CD4-positive, alpha-beta memory T cell (primary cell): ENCODE measurements at places on chromosomes 4 and X. TPM values are rescaled to one million over a fixed set of nuclear protein-coding genes. Genes with fewer than 3 reads are reported as not detected.

GRCh38 chr4:35952751-35953150 is 291.6 kb downstream of the ARAP2 start:
- H3K27ac ChIP-seq = no peak overlapping the region
- no peaks in the 10 kb centered on the region for H3K36me3 ChIP-seq
- no peaks in the 10 kb centered on the region for H3K27me3 ChIP-seq
- no peak overlapping the region for H3K4me3 ChIP-seq

DNA sequence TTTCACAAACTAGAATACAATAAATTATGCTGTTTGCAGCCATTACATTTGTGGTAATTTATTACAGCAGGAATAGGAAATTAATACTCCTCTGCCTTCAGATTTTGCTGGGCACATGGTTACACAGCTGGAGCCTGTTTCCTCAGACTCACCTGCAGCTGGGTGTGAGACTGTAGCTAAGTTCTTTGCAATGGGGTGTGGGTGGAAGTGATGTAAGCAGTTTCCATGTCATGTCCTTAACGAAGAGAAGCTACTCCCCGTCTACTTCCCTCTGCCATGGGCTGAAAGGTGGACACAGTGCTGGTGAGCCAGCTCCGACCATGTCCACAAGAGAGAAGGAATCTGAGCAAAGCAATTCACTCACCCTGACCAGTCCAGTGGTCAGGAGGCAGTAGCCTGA is 18.2 kb downstream of the SH3KBP1 start:
- no peak overlapping the region for H3K27ac ChIP-seq
- H3K4me3 ChIP-seq = no peak overlapping the region
- H3K36me3 ChIP-seq = no peaks in the 10 kb centered on the region
- peaks cover 35% of the 10 kb centered on the region for H3K4me1 ChIP-seq
- no peak for DNase-seq
- H3K27me3 ChIP-seq = no peaks in the 10 kb centered on the region

DNA sequence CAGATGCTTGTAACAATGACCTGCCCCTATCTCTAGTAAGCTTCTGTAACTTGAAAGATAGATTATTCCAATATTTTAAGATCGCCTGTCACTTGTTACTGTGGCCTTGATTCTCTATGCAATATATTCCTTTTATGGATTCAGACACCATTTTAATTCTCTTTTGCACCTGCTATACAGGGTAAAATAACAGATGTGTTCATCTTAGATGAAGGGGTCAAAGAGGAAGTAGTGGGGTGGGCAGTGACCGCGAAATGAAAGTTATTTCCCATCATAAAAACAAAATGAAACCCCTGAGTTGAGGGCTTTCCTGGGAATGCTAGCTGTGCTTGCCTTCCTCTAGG is 175.9 kb downstream of the TSPAN5 start:
- H3K36me3 ChIP-seq = no peaks in the 10 kb centered on the region
- H3K4me3 ChIP-seq = no peak overlapping the region
- H3K27ac ChIP-seq = no peak overlapping the region
- peaks cover 19% of the 10 kb centered on the region for H3K4me1 ChIP-seq
- H3K27me3 ChIP-seq = no peaks in the 10 kb centered on the region

Gene HMGB2
- 116 TPM for total RNA-seq

Gene MTNR1A
- total RNA-seq = not detected

DNA sequence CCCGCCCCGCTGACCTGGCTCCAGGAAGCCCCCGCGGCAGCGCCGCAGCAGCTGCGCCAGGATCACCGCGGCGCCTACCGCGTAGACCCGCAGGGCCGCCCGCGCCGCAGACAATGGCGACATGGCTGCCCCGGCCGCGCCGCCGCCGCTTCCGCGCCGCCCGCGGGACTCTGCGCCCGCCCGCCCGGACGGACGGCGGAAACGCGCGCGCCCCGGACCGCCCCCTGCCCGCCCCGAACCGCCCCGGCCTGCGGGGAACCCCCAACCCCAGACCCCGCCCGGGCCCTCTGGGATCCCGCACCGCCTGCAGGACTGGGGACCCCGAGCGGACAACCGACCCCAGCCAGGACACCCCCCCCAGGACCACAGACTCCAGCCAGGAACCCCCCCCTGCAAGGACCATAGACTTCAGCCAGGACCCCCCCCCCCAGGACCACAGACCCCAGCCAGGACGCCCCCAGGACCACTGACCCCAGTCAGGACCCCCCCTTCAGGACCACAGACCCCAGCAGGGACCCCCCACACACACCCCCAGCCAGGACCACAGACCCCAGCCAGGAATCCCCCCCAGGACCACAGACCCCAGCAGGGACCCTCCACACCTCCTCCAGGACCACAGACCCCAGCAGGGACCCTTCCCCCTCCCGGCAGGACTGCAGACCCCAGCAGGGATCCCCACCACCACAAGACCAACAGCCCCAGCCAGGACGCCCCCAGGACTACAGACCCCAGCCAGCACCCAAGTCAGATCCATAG is at the start of the genes DHRSX and ZBED1:
Gene DHRSX, minus strand, starts transcription at position 174 of the 756 bp plus-strand sequence. Its CDS starts 51 bp downstream, at position 123.
Gene ZBED1, minus strand, starts transcription at position 174 of the 756 bp plus-strand sequence. CDS start 10,257 bp downstream, outside the sequence.
- peak; percentile 48 for DNase-seq
- H3K36me3 ChIP-seq = no peaks in the 10 kb centered on the region
- no peaks in the 10 kb centered on the region for H3K27me3 ChIP-seq
- peak within 1 kb of the TSS; percentile 58 for H3K27ac ChIP-seq

- H3K4me3 ChIP-seq = no peak overlapping the region
- no peaks in the 10 kb centered on the region for H3K27me3 ChIP-seq
- no peak overlapping the region for H3K27ac ChIP-seq
- no peaks in the 10 kb centered on the region for H3K36me3 ChIP-seq
Observed at GRCh38 chr4:108426493-108426892, 193.9 kb upstream of the RPL34 start.

GRCh38 chr4:26866203-26866602 is 5.6 kb downstream of the STIM2 start:
- H3K36me3 ChIP-seq = no peaks in the 10 kb centered on the region
- H3K4me3 ChIP-seq = no peak overlapping the region
- no peaks in the 10 kb centered on the region for H3K27me3 ChIP-seq
- no peak for DNase-seq

Gene CXorf49
- total RNA-seq = not detected

Gene SPANXC
- total RNA-seq = not detected

Gene COL4A5
- not detected for total RNA-seq

DNA sequence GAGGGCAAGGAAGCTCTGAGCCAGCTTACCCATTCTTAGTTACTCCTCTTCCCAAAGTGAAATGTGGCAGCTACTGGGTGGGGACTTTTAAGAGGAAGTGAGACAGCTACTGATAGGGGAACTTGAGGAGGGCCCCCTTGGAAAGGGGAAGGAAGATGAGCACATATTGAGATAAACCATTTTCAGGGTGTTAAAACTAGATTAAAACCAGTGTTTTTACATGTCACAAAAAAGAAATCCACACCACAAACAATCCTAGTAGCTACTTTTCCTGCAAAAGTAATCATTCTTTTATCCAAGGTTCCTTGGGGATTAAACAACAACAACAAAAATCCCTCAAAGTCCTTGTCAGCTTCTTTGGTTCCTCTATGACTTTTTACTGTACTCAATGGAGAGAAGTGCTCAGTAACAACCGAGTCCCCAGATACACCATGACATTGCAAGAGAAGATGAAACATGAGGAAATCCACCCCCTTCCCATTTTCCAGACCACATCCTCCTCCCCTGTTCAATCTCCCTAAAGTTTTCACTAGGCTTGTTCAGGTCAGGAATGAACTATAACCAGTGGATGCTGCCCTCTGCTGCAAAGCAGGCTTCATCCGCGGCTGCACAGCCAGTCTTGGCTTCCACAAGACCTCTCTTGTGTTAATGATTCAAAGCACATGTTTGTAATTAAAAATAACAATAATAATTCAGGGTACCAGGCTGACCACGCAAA is 113.5 kb upstream of the TMEM164 start:
- no peaks in the 10 kb centered on the region for H3K27me3 ChIP-seq
- H3K36me3 ChIP-seq = no peaks in the 10 kb centered on the region
- H3K27ac ChIP-seq = no peak overlapping the region
- no peak for DNase-seq

GRCh38 chr4:52836678-52837077 is 25.4 kb upstream of the RASL11B start:
- no peaks in the 10 kb centered on the region for H3K4me1 ChIP-seq
- no peak overlapping the region for H3K4me3 ChIP-seq
- no peaks in the 10 kb centered on the region for H3K27me3 ChIP-seq
- H3K36me3 ChIP-seq = no peaks in the 10 kb centered on the region

- no peaks in the 10 kb centered on the region for H3K36me3 ChIP-seq
- H3K27ac ChIP-seq = no peak overlapping the region
- no peaks in the 10 kb centered on the region for H3K4me1 ChIP-seq
- no peaks in the 10 kb centered on the region for H3K27me3 ChIP-seq
Observed at GRCh38 chr4:90982813-90983212, 855.6 kb downstream of the CCSER1 start.

- H3K36me3 ChIP-seq = no peaks in the 10 kb centered on the region
- H3K27me3 ChIP-seq = no peaks in the 10 kb centered on the region
- H3K4me3 ChIP-seq = no peak overlapping the region
- H3K4me1 ChIP-seq = no peaks in the 10 kb centered on the region
- no peak for DNase-seq
- no peak overlapping the region for H3K27ac ChIP-seq
Observed at GRCh38 chrX:44228621-44229020, 114.9 kb downstream of the EFHC2 start.

Gene GABRA4
- not detected for total RNA-seq

DNA sequence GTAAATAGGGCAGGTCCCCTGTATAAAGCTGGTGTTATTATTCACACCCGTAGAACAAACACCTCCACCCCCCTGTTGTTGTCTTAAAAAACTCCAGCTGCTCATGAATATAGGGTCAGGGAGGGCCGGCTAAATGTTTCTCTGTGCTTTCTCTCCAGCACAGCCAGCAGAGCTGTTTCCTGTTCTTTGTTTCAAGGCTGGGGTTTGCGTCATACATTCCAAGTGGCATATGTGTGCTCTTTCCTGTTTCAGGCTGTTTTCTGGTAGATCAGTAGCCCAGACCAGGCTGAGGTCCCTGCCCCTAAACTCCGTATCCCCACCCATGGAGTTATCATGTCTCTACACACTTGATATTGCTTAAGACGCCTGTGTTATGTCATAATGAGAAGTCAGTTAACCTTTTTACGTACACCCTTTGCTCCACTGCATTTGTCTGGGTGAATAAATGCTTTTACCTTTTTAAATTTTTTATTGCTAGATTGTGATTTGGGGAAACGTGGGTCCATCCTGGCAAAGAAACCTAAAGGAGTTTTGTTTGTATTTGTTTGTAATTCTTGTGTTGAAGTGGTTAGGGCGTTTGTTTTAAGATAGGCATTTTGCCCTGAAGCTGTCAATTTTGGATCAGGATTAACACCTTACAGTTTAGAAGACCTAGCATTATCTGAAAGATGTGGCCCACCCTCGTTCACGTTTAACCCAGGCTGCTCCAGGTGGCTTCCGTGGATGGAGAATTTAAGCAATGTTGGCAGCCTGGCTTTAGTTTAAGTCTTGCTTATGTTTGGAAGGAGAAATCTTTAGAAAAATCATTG is 3.3 kb downstream of the KLF3 start:
- H3K27ac ChIP-seq = peak overlapping the region; percentile 92
- H3K27me3 ChIP-seq = no peaks in the 10 kb centered on the region
- peaks cover 64% of the 10 kb centered on the region for H3K4me1 ChIP-seq
- DNase-seq = peak; percentile 89
